Activated CD4-positive, alpha-beta T cell treated with anti-CD3 and anti-CD28 coated beads, Interleukin-2, amount 50 U/mL, for 48 hours (primary cell): ENCODE measurements at places on chromosomes 6 and 20.

- DNase-seq: no peak
Measured at GRCh38 chr20:18055261-18055660, 2.5 kb downstream of the OVOL2 start.

DNA sequence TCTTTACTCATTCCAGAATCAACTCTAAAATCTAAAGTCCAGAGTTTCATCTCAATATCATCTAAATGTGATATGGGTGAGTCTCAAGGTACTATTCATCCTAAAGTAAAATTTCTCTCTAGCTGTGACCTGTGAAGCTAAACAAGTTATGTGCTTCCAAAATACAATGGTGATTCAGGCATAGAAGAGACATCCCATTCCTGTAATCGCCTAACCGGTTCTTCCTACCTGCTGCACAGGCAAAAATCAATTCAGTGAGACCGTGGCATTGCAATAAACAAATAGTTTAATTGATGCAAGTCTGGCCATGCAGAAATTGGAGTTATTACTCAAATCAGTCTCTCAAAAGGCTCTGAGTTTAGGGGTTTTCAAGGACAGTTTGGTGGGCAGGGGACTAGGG, 232.8 kb downstream of the UBE3D start:
- no peak for DNase-seq

GRCh38 chr20:63924241-63924640, 29.3 kb downstream of the DNAJC5 start:
- DNase-seq: no peak

- DNase-seq: no peak
Measured at GRCh38 chr20:44357020-44357419, 1.5 kb downstream of the HNF4A start.

- no peak for DNase-seq
Measured at GRCh38 chr20:59718751-59719150, 114.4 kb downstream of the PHACTR3 start.

DNA sequence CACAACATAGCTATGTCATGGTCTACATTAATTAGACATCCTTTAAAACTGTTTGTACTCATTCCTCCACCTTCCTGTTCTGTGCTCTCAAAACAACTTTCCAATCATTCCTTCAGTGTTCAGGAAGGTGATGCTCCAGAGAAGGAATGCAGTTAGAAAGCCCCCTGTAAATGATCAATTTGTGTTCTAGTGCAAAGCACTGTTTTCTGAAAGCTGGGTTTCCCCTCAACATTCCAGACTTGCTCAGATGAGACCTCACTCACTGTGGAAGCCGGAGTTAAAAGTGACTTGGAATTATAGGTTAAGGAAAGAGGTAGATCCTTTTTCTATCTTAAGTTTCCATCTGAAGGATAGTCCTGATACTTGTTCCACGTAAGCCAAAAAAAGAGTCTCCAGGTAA, 95.9 kb downstream of the BMP2 start:
- no peak for DNase-seq

DNA sequence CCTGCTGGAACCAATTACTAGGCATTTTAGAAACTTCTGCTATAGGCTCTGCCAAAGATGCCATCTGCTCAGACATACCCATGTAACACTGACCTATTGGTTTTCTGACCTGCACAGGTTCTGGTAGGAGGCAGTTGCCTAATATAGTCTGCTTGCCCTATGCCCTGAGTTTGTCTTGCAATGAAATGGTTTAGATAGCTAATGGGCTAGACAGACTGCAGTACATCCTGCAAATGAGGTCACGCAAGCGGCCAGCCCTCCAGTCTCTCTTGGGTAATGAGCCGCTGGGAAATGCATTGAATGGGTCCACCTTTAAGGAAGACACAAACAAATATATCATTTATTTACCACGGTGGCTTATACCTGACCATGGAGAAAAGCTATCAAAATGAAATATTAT, 90.6 kb upstream of the B3GAT2 start:
- DNase-seq: no peak
